ENCODE measurements at places on chromosomes 16 and 17. TPM values are rescaled to one million over a fixed set of nuclear protein-coding genes. Genes with fewer than 3 reads are reported as not detected.

- H3K36me3 ChIP-seq = peaks cover 10% of the 10 kb centered on the region
- no peaks in the 10 kb centered on the region for H3K27me3 ChIP-seq
- peak overlapping the region; percentile 86 for H3K27ac ChIP-seq
- peaks cover 39% of the 10 kb centered on the region for H3K4me1 ChIP-seq
- DNase-seq = no peak
These were observed 339 bp downstream of the N4BP1 start for GRCh38 chr16:48609652-48610029.

GRCh38 chr16:88872650-88873331, 6.3 kb upstream of the PABPN1L start:
- H3K4me1 ChIP-seq = peaks cover 1% of the 10 kb centered on the region
- H3K4me3 ChIP-seq = no peak overlapping the region
- H3K36me3 ChIP-seq = no peaks in the 10 kb centered on the region

DNA sequence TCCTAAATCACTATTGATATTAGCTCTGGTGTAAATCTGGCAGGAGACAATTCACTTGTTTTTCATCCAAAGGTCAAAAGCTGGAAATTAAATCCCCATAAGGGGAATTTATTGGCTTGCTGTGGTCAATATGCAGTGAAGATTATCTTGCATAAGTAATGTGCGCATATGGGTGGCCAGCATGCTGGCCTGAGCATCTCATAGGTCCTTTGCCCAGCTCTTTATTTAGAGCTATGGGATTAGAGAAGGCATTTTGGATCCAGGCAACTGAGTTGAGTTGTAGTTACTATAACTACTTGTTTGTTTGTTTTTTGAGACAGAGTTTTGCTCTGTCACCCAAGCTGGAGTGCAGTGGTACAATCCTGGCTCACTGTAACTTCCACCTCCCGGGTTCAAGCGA, 110.7 kb downstream of the AATF start:
- peaks cover 5% of the 10 kb centered on the region for H3K27me3 ChIP-seq
- H3K36me3 ChIP-seq = peaks cover 17% of the 10 kb centered on the region
- no peak overlapping the region for H3K27ac ChIP-seq
- DNase-seq = no peak
- H3K4me1 ChIP-seq = no peaks in the 10 kb centered on the region
- H3K4me3 ChIP-seq = no peak overlapping the region

- H3K4me1 ChIP-seq = peaks cover 17% of the 10 kb centered on the region
- H3K4me3 ChIP-seq = peak overlapping the region; percentile 62
- H3K27ac ChIP-seq = peak overlapping the region; percentile 43
- no peaks in the 10 kb centered on the region for H3K36me3 ChIP-seq
These were observed 5.8 kb upstream of the KIFC3 start for GRCh38 chr16:57807968-57808528.

DNA sequence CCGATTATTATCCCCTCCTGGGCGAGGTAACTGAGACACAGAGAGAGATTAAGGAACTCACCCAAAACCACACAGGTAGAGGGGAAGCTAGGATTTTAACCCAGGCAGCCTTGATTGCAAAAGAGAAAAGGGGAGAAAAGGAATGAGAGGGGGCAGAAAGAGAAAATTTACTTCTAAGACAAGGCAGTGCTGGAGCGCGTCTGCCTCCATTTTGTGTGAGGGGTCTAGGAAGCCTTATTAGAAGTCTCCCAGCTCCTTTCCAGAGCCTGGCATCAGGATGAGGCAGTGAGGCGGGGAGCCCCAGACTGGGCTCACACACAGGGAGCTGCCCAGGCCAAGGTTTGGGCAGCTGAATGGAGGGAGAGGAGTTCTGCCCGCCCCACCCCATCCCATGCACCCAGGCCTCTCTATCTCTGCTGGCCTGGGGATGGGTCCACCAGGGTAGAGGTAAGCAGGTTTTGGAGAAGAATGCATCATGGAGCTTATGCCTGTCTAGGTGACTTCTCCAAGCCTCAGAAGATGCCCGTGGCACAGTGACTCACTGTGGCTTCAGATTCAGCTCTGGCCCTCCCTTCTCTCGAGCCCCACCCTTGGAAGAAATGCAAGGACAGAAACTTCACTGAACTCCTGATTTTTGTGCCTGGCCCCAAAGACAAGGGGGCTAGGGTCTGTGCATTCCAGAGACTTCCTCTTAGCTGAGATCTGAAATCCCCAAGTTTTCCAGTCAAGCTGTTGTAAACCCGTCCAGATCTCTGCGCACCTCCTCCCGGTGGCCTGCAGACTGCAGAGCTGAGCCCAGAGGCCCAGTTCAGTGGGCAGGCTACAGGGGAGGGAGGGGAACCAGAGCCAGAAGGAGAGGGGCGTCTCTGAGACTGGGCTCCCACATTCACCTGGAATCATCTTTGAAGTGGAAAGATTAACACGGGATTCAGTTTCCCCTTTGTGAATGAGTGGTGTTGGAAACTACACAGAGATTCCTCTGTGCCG, 95.1 kb upstream of the CDH5 start:
- H3K27me3 ChIP-seq = peaks cover 21% of the 10 kb centered on the region
- no peak overlapping the region for H3K27ac ChIP-seq
- H3K36me3 ChIP-seq = no peaks in the 10 kb centered on the region
- DNase-seq = no peak
- no peaks in the 10 kb centered on the region for H3K4me1 ChIP-seq

GRCh38 chr17:31404028-31404949, 12.8 kb downstream of the RAB11FIP4 start:
- H3K36me3 ChIP-seq = no peaks in the 10 kb centered on the region
- no peak overlapping the region for H3K27ac ChIP-seq
- no peak overlapping the region for H3K4me3 ChIP-seq
- no peaks in the 10 kb centered on the region for H3K4me1 ChIP-seq

- no peaks in the 10 kb centered on the region for H3K4me1 ChIP-seq
- H3K4me3 ChIP-seq = no peak overlapping the region
- H3K36me3 ChIP-seq = no peaks in the 10 kb centered on the region
- H3K27me3 ChIP-seq = peaks cover 8% of the 10 kb centered on the region
- no peak for DNase-seq
These were observed 82.8 kb downstream of the TNFRSF13B start for GRCh38 chr17:16889088-16889465.

- H3K36me3 ChIP-seq = no peaks in the 10 kb centered on the region
- H3K27me3 ChIP-seq = peaks cover 3% of the 10 kb centered on the region
- H3K4me1 ChIP-seq = no peaks in the 10 kb centered on the region
These were observed 89.8 kb downstream of the CYB561 start for GRCh38 chr17:63356337-63356757.

DNA sequence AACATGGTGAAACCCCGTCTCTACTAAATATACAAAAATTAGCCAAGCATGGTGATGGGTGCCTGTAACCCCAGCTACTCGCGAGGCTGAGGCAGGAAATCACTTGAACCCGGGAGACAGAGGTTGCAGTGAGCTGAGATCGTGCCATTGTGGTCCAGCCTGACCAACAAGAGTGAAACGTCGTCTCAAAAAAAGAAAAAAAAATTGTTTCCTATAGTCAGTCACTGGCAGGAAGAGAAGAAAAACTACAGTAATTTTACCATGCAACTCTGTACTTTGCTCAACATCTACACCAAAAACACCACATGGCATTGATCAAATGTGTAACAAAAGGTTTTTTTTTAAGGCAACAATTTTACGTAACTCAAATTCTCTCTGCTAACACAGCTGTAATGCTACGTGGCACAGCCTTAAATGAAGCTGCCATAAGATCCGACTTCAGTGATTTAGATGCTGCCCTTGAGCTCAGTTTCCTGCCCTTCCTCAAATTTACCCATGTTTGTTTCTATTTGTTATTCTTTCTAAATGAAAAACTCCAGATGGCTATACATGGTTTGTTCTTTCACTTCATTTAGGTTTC, 40.2 kb downstream of the CNOT1 start:
- no peak overlapping the region for H3K4me3 ChIP-seq
- H3K27me3 ChIP-seq = no peaks in the 10 kb centered on the region
- H3K27ac ChIP-seq = peak overlapping the region; percentile 9
- H3K4me1 ChIP-seq = peaks cover 12% of the 10 kb centered on the region

DNA sequence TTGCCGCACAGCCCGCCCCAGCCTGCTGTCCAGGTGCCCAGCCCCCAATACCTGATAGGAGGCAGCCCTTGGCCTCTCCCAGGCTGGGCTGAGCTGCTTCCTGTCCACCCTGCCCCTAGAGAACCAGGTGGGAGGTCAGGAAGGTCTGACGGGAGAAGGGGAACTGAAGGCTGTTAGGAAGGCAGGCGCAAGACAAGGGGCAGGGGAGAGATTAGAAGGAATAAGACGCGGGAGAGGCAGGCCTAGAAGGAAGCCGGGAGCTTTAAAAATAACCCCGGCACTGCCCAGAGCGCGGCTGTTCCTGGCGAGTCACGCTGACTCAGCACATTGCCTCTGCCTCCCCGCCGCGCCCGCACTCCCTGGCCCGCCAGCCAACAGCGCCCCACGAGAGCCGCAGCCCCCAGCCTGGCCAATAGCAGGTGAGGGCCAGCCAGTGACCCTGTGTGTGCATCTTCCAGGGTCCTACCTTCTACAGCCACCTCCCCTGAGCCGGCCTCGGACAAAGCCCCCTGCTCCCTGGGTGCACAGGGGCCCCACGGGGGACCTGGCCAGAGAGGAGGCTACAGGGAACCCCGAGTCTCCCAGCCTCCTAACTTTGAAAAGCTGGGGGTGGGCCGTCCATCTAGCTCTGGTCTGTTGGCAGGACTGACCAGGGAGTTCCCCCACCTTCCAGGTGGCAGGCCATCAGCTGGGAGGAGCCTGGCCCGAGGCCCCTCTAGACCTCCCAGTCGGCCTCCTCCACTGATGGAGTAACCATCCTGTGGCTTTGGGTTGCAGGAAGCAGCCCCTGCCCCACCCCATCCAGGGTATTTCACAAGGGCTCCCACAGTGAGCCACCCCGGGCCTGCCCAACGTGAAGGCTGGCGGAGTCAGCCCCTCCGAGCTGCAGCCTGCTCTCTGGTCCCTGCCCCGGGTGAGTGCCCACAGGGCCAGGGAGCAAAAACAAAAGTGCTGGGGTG, 4.0 kb downstream of the MAFG start:
- H3K27me3 ChIP-seq = no peaks in the 10 kb centered on the region
- peaks cover 25% of the 10 kb centered on the region for H3K36me3 ChIP-seq
- H3K4me1 ChIP-seq = peaks cover 12% of the 10 kb centered on the region
- peak overlapping the region; percentile 26 for H3K4me3 ChIP-seq

DNA sequence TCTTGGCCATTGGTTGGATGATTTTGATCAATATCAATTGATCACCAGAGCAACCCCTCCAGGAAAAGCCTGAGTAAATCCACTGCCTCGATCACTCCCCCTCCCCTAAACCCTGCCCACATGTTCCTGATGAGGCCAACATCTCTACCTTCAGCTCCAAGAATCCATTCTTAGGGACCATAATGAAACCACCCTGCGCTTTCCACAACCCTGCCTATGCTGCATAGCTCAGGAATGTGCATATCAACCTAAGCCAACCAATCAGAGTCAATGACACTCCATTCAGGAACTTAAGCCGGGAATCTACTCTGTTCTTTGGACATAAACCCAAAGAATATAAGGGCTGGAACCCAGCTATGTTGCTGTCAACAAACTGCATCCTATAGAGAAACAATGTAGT, 86.3 kb downstream of the MYH11 start:
- no peak overlapping the region for H3K4me3 ChIP-seq
- DNase-seq = no peak
- H3K4me1 ChIP-seq = peaks cover 3% of the 10 kb centered on the region
- no peak overlapping the region for H3K27ac ChIP-seq
- H3K27me3 ChIP-seq = peaks cover 4% of the 10 kb centered on the region

TPSG1 gene
- not detected for total RNA-seq

CNGB1 gene
- not detected for total RNA-seq

CX3CL1 gene
- total RNA-seq = not detected

AOC3 gene
- 2.4 TPM for total RNA-seq

TBC1D16 gene
- 2.0 TPM for total RNA-seq

PRSS53 gene
- total RNA-seq = 5.1 TPM

HASPIN gene
- total RNA-seq = 23.0 TPM

Measured in activated T-helper 2 cell treated with anti-CD3 and anti-CD28 coated beads, Interferon-gamma antibody, Interleukin-2, Interleukin-4, amounts not matched to agents 10 μg/mL and 5 μg/mL and 100 μg/mL, durations not matched to agents 14 hours and 24 hours and 36 hours (primary cell).